ENCODE measurements at places on chromosomes 4 and X.

GRCh38 chr4:147731580-147732517 is at the start of gene ARHGAP10:
Gene ARHGAP10 (plus strand): TSS chr4:147732088. CDS start chr4:147732302, 214 bp downstream.
- DNase-seq = no peak

- DNase-seq = no peak
Observed at GRCh38 chr4:70315928-70316327, 18.9 kb upstream of the CABS1 start.

GRCh38 chrX:47143894-47144625 is 442 bp downstream of the NDUFB11 start:
- no peak for DNase-seq

DNA sequence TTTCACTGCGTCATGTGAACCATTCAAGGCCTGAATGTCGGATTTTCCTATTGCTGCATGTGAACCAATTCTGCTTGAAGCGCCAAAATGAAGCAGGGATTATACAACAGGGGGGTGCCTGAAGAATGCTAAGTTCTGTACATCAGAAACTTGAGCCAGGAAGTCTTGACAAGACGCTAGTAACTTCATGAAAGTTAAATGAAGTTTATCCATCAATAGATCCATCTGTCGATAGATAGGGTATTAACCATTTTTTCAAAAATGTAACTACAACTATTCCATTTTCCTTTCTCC is 590 bp upstream of the NAF1 start:
- no peak for DNase-seq

GRCh38 chr4:72786401-72786990 is 217.5 kb upstream of the ADAMTS3 start:
- DNase-seq = no peak

GRCh38 chrX:119004920-119005524 is 30.6 kb downstream of the LONRF3 start:
- DNase-seq = no peak

DNA sequence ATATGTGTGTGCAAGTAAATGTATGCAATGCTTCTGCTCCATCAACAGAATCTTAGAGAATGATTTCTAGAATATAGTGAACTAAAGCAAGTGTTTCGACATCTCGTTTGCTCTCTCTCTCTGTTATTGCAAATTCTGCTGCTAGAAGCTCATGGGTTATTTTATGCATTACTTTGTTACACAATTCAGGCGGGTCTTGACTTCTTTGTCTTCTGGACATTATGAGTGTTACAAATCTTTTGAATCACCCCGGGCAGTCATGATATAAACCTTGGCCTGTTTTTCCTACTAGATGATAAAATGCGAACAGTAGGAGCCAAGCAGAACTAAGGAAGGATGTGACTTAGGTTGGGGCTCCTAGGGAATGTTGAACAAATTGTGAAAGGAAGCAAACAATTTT is 166.4 kb upstream of the SFRP2 start:
- no peak for DNase-seq

GRCh38 chr4:80434238-80434637 is 98.7 kb downstream of the CFAP299 start:
- DNase-seq = no peak

- no peak for DNase-seq
Observed at GRCh38 chr4:79181190-79181589, 144.7 kb downstream of the NAA11 start.

GRCh38 chr4:106062452-106062875 is 167.2 kb downstream of the NPNT start:
- DNase-seq = no peak

DNA sequence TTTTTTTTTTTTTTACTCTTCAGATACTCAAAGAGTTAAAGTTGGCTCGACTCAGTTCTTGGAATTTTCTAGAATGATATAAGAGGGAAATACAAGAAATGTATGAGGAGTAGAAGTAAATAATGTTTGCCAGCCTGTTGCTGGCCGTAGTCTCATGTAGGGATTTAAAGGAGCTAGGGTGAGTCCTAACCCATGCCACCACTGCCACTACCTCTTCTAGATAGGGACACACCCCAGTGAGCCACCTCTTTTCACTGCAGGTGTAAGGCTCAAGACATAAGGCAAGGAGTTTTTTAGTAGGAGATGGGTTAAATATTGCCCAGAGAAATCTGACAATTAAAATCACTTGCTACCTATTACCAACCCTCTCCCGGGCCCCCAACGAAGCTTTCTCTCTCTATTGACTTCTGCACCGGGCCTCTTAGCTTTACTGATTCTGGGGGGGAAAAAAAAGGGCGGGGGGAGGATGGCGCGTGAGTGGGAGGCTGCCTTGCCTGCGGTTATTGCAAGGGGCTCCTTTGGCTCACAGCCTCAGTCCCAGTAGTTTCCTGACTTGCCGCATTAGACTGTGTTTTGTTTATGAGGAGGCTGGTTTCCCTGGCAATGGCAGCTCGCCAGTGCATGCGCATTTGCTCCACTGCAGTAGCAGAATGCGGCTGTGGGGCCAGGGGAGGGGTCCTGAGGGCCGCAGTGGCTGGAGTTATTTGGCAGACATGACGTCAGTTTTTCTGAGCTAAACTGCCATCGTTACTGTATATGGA is 3.0 kb downstream of the LINC00632 start:
- no peak for DNase-seq

DNA sequence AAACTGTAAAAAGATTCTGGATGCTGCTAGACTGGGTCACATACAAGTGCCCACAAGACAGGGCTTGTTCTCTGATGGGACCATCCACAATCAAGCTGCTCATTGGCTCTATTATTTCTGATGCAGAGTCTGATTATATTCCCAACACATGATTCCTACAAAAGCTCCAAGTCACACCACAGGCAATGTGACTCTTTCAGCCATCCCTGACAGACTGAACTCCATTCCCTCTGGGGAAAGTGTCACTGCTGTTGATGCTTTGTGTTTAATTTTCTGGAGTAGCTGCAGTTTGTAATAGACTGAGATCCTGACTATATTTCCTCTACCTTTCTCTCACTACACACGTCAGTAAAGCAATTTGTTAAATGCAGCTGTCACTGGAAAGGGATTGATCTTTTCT is 55.4 kb upstream of the BCLAF3 start:
- no peak for DNase-seq

DNA sequence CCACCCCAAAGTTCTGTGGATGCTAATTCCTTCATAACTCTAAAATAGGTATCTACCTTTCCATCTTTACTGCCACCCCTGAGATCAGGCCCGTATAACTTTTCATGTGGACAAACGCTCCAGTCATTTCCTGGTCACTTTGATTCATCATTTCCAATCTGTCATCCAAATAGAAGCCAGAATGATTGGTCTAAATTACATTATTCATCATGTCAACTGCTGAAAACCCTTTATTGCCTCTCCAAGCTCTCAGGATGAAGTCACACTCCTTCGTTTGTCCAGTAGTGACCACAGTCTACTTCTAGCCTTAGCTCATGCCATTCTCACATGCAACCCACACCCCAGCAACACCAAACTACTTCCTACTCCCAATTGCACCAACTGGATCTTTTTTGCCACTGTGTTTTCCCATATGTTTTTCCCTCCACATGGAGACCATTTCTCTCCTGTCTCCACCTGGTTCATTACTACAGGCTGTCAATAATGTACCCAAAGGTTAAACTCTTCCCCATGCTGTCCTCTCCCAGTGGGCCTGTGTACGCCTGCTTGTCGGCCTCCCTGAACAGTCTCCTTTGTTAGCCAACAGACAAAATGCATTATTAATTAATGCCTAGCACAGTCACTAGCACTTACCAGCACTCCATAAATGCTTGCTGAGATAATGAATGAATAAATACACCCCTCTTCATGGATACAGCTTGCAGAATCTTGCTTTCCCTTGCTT is 382.6 kb upstream of the NOCT start:
- no peak for DNase-seq

- no peak for DNase-seq
Observed at GRCh38 chr4:162461952-162462351, 298.2 kb upstream of the FSTL5 start.

DNA sequence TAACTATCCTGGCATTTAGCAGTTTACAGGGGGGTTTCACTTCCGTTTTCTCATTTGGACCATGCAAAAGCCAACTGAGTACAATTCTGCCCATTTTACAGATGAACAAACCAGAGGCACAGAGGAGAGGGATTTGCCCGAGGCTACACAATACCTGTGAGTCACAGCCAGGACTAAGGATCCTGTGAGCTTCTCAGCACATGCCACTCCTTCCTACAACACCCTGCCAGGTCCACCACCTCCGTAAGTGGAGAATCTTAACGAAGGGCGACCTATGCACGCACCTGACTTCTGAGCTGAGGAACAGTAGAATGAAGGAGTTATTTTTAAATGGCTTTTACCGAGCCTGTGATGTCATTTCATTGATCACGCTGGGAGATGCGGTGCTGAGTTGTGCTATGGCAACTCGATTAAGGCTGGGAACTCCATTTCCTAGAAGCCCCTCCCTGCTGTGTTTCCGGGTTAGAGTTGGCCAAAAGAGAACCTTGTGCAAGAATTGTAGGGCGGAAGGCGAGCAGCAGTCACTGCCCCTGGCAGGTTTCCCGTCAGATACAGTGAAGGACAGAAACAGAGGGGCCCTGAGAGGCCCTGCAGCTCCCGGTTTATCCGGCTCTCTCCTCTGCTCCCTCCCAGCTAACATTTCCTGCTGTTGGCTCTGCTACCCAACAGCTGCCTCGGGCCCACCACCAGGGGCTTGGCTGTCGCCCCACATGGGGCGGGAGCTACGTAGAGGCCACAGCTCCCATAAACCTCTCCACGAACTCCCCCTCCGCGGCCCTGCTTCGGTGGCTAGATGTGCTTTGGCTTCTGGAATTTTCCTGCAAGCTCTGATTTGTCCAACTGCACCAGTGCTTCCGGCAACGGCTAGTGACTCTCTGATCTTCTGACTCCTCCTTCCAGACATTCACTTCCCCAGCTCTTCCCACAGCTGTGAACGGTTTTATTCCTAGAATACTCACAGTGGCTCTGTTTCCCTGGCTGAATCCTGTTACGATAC is 75.1 kb upstream of the USP9X start:
- peak; percentile 37 for DNase-seq

DNA sequence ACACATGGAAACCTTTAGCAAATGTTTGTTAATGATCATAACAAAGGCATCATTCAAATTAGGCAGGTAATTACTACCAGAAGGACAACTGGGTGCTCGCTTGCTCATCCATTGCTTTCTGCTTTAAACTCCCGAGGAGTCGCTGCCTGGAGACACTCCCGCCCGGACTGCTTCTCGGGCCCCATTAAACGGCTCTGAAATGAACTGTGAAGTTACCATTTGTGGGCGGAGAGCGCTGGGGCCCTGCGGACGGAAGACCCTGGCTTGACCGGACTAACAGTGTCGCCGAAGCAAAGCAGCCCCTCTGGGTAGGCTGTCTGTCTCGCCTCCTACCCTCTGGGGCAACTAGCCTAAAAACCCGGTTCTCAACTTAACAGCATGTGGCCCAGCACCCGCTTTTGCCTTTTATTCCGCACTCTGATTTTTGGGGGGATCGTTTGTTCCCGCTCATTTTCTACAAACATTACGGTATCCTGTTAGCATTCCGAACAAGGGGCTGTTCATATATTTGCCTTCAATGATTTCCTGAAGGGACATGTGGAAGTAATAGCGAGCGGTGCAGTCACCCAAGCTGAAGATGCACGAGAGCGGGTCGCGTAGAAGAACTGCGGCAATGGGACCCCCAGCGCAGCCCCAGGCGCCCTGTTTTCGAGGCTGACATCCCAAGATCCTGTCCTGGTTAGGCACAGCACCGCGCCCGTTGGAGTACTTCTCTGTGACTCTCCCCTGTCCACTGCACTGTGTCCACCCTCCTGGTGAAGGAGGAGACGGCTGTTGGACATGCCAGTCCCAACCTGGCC is 1.6 kb upstream of the PDGFRA start:
- DNase-seq = no peak

- no peak for DNase-seq
Observed at GRCh38 chrX:155864655-155865054, 16.5 kb upstream of the VAMP7 start.

DNA sequence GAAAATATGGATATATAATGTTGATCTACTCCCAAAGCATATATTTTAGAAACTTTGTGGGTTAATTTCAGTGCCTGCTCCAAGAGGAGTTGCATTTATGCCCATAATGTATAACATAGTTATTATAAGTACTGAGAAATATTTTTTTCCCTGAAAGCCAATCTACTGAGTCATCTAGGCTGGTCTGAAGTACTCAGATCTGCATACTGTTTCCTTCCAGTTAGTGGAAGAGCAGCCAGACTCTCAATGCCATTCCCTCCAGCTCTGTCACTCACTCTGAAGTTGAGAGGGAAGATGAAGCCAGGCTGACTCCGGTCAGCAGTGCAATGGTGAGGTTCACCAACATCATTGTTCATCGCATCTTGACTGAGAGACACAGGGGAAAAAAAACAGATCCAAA is 505.1 kb downstream of the PPARGC1A start:
- no peak for DNase-seq

GRCh38 chr4:10831727-10832408 is 147.3 kb upstream of the CLNK start:
- no peak for DNase-seq

GRCh38 chrX:41382714-41383645 is 49.0 kb downstream of the DDX3X start:
- DNase-seq = no peak

DNA sequence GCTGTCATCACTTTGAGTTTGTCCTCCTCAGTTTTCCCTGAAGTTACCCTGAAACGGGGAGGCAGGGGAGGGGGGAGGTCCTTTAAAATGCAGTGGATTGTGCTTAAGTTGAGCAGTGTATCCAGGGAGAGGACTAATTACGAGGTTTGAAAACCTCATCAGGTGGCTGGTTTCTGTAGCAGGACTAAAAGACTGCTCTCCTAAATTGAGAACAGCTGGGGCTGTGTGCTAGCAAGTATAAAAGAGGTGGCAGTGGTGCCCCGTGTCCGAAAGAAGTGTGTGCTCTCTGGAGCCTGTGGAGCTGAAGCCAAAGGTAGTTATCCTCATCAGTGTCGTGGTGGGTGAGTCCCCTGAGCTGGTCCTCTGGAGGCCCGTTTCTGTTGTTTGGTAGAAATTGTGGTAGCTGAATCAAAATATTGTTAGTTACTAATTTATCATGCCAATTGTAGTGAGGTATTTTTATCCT is 37.2 kb upstream of the CYP2U1 start:
- DNase-seq = no peak

DNA sequence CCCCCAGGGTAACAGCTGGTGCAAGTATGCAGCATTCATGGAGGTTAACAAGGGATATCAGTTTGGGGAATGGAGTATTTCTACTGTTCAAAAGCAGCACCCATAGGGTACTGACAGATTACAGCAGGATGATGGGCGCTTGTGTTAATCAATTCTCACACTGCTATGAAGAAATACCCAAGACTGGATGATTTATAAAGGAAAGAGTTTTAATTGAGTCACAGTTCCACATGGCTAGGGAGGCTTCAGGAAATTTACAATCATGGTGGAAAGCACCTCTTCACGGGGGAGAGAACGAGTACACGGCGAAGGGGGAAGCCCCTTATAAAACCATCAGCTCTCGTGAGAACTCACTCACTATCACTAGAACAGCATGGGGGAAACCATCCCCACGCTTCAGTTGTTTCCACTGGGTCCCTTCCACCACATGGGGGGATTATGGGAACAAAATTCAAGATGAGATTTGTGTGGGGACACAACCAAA is 64.1 kb downstream of the TNIP2 start:
- DNase-seq = no peak

- no peak for DNase-seq
Observed at GRCh38 chrX:63426519-63426918, 75.4 kb upstream of the SPIN4 start.

GRCh38 chr4:177367336-177367735 is 57.7 kb downstream of the NEIL3 start:
- DNase-seq = no peak
